Stimulated activated CD4-positive, alpha-beta T cell treated with anti-CD3 and anti-CD28 coated beads, Interleukin-4, amount 100 ng/mL, for 48 hours (primary cell): ENCODE measurements at places on chromosomes 12 and 14.

GRCh38 chr12:126554625-126555024, 1489.4 kb downstream of the AACS start:
- no peak for DNase-seq

DNA sequence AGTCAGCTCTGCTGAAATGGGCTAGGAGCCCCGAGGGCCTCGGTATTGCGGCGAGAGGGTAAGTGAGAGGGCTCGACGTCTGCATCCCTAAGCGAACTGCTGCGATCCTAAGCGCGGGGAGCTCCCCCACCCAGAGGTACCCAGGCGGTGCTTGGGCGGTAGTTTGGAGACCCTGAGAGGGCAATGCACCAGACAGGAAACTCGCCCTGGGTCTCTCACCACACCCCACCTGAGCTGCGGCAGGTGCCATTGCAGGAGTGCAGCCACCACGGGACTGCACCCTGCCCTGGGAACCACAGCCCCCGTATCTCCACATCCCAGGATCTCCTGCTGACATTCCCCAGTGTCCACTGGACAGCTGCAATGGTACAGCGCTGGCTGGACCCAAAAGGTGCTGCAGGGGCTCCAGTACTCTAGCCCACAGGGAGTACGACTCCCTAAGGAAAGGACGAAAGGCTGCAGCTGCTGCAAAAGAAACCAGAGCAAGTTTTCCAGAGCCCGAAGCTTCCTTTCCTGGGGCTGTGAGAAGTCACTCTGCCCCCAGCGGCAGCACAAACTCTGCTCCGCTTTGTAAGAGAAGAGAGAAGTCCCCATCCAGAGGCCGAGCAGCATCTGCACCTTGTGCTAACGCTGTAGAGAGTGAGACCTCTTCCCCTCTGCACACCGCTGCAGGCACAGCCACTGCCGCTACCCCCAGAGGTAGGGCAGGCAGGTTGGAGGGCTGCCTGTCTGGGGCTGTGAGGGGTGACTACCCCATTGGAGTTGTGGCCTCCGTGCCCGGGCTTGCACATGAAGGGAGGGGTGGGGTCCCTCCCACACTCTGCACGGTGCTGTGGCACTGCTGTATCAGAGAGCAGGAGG, 31.1 kb upstream of the MON2 start:
- DNase-seq = peak; percentile 22

DNA sequence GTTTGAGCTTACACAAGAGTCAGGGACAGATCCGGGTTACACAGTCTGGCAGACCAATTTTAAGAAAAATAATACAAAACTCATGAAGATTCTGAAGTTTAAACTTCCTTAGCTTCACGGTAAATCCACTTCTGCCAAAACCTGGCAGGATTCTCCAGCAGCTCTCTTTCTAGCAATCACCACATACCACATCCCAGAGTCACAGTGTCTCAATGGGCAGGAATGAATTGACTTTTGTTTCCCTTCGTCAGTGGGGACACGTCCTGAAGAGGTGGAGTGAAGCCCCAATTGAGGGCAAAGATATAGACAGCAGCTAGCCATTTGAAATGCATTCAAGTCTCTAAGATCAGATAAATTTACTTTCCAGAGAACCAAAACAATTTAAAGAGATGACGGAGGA, 117.1 kb upstream of the ARHGAP5 start:
- no peak for DNase-seq

GRCh38 chr14:71776471-71777360, 155.5 kb upstream of the RGS6 start:
- DNase-seq = no peak

- no peak for DNase-seq
These were observed 7.6 kb upstream of the SERPINA1 start for GRCh38 chr14:94395888-94396574.

GRCh38 chr12:54207539-54208294, 18.9 kb upstream of the SMUG1 start:
- peak; percentile 77 for DNase-seq
